ENCODE measurements at places on chromosomes 2 and 18.

DNA sequence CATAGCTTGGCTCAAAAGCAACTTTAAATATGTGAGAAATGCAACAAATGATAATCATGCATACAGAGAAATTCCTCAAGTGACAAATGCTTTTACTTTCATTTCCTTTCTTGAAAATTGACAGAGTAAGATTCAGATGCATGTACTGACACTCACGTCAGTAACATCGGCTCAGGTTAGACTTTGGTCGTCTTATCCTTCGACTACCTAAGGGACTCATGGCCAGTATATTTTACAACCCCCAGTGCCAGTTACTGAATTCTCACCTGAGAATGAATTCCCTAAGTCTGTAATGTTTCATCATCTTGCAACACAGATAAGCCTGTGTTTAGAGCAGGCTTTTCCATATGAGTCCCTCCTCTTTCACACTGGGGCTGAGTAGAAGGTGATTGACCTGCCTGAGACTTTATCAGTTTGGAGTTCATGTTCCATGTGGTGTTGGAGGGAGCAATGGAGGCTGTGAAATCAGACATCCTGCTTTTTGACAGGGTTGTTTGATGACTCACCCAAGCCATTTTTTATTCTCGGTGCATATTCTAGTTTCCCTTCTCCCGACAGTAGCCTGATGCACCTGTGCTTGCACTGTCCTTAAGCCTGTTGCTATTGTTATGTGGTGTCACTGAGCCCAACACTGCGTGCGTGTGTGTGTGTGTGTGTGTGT, 30.5 kb upstream of the ATP8B1 start:
- no peak for DNase-seq

- no peak for DNase-seq
Observed at GRCh38 chr2:204110338-204110741, 173.8 kb downstream of the ICOS start.

GRCh38 chr2:3628241-3628679, 29.7 kb upstream of the ALLC start:
- no peak for DNase-seq

DNA sequence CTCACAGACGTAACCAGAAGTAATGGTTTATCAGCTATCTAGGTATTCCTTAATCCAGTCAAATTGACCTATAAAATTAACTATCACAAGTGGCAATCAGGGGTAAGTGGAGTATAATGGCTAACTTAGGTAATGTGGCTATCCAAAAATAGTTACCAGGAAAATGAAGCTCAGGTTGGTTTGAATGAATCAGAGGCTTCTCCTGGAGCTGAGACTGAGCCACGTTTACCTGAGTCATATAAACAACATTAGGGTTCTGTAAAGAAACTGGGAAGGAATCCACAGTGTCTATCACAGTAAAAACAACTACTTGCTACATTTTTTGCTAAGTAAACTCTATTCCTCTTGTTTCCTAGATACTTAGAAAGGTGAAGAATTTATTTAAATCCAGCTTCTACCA, 236.0 kb upstream of the SPHKAP start:
- DNase-seq, result no peak

- no peak for DNase-seq
Observed at GRCh38 chr18:59952283-59953007, 52.6 kb downstream of the PMAIP1 start.

- DNase-seq, result no peak
Observed at GRCh38 chr2:48755473-48755872, at the start of gene LHCGR. LHCGR (minus strand) TSS chr2:48755724; CDS start chr2:48755671, 53 bp downstream.

GRCh38 chr2:11802782-11803191, 56.4 kb downstream of the LPIN1 start:
- no peak for DNase-seq

DNA sequence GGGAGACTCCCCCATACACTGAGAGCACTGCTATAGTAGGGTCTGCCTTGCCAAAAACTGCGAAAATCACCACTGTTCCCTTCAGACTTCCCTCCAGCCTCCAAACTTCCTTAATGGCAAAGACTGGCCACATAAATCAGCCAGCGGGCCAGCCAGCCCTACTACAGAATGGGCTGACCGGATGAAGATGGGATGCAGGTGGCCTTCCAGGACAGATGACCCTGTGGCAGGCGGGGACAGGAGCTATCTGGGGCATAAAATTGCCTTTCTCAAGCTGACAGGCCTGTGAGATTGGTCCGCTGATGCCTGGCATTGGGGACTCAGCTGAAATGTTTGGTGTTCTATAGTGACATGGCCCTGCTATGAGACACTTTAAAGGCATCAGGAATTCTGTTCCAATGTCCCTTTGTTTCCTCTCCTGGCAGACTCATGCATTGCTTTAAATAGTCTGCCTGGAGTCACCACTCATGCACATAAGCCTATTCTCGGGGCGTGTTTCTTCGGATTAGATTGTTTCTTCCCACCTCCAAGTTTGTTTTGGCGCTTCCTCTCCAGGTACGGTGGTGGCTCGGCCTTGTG, 135.9 kb downstream of the ALPK2 start:
- DNase-seq, result no peak

GRCh38 chr2:25615920-25616319, 57.5 kb downstream of the DTNB start:
- no peak for DNase-seq

GRCh38 chr2:209501579-209501978, 77.7 kb downstream of the MAP2 start:
- DNase-seq, result no peak

GRCh38 chr2:121489284-121489683, 41.4 kb upstream of the RNU4ATAC start:
- no peak for DNase-seq

DNA sequence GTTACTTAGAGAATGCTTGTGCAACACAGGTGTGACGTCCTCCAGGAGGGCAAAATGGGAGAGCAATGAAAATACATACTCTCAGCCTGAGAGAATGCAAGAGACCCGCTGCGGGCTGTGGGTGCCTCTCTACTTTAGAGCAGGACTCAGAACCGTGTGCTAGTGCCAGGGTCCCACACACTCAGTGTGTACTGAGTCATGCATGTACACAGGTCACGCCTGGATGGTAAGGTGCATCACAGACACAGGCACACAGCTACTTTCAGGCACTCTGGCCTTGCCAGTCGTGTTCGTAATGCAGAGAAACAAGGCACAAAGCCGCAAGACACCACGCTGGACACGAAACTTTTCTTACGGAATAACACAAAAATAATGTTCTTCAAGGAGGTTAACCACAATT, 125.3 kb downstream of the ZNF516 start:
- no peak for DNase-seq

DNA sequence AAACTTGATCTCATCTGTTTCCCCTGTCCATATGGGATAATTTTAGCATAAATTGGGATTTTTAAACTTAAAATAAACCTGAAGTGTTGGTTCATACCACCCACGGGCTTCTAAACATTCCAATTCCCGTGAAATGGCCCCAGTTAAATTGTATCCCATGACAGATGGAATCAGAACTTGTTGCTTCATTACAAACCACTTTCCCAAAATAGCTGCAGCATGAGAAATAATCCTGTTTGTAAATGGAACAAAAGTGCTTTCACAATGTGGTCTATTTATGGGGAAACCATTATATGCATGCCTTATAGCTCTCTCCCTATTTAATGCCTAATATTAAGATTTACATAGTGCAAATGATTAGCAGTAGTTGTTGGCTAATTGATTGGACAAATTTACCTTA, 15.9 kb downstream of the SCG2 start:
- DNase-seq, result peak; percentile 49

DNA sequence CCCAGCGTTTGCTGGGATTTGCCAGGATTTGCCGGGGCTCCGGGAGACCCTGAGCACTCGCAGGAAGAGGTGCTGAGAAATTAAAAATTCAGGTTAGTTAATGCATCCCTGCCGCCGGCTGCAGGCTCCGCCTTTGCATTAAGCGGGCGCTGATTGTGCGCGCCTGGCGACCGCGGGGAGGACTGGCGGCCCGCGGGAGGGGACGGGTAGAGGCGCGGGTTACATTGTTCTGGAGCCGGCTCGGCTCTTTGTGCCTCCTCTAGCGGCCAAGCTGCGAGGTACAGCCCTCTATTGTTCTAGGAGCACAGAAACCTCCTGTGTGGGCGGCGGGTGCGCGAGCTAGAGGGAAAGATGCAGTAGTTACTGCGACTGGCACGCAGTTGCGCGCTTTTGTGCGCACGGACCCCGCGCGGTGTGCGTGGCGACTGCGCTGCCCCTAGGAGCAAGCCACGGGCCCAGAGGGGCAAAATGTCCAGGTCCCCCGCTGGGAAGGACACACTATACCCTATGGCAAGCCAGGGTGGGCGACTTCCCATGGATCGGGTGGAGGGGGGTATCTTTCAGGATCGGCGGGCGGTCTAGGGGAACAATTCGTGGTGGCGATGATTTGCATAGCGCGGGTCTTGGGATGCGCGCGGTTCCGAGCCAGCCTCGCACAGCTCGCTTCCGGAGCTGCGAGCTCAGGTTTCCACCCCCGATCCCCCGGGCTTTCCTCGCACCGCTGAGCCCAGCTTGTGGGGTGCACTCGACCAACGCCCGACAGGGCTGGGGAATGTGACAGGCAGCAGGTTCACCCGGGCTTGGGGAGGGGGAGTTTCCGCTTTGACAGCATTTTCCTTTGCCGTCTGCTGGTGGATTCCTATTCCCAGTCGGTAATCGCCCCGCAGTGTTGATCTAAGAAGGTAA, 2.8 kb downstream of the ONECUT2 start:
- DNase-seq, result no peak

DNA sequence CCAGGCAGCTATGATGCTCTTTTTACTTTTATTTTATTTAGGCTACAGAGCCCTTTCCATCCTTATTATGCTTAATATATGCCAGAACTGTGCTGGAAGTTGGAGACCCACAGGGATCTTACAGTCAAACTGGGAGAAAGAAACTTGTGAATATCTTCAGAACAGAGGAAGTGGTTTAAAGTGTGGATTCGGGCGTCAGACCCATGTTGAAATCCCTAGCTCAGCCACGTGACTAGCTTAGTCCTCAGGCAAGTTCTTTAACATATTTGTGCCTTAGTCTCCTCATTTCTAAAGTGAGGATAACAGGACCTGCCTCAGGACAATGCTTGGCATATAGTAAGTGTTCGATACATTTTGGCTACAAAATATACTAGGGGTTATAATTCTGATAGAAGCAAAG, 59.1 kb downstream of the MAP3K20 start:
- no peak for DNase-seq

- DNase-seq, result no peak
Observed at GRCh38 chr2:113089916-113090315, 22.1 kb downstream of the IL1F10 start.

GRCh38 chr2:159266554-159266953, 19.9 kb downstream of the WDSUB1 start:
- DNase-seq, result no peak

- no peak for DNase-seq
Observed at GRCh38 chr2:232415736-232416520, 9.3 kb downstream of the ALPG start.

DNA sequence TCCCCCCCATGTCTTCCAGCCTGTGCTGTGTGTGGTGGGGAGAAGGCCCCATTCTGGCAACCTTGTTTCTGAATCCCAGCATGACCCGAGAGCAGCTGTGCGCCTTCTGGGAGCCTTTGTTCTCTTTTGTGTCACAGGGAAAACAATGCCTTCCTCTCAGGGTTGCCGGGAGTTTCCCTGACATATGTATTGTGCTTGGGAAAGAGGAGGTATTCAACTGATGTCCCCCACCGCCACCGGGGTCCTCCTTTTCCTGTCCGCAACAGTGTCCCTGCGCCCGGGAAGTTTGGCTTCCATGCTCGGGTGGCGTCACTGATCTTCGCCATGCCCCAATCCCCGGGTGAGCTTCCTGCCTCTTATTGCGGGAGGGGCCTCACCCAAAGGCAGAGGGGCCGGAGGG, 77.5 kb upstream of the ASB18 start:
- DNase-seq, result no peak

- no peak for DNase-seq
Observed at GRCh38 chr2:69020496-69021426, 7.8 kb downstream of the ANTXR1 start.

GRCh38 chr2:43276962-43277391, 50.6 kb upstream of the ZFP36L2 start:
- DNase-seq, result no peak

- no peak for DNase-seq
Observed at GRCh38 chr2:84749442-84749841, 131.4 kb downstream of the TRABD2A start.

DNA sequence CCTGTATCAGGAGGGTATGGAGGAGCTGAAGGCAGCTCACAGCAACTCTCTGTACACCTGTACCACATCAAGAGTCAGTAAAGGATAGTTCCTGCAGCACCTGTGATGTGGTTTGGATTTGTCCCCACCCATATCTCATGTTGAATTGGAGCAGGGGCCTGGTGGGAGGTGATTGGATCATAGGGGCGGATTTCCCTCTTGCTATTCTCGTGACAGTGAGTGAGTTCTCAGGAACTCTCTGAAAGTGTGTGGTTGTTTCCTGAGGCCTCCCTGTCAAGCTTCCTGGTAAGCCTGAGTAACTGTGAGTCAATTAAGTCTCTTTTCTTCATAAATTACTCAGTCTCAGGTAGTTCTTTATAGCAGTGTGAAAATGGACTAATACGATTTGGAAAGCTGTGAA, 28.9 kb downstream of the OSBPL1A start:
- no peak for DNase-seq

DNA sequence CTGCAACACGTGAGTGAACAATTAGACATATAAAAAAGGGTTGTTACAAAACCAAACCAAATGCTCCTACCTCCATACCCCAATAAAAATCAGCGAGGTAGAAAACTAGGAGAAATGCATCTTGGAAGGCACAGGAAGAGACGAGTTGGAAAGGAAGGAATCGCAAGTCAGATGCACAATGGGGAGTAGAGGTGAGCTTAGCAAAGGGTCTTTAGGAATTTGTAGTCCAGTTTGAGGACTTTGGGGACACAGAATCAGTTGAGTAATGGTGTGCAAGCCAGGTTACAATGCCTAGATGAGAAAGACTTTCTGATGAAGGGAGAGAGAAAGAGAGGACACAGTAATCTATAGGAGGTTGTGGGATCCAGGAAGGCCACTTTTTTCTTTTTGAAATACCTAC, 35.7 kb downstream of the XRCC5 start:
- no peak for DNase-seq

- DNase-seq, result no peak
Observed at GRCh38 chr2:45965871-45966498, 314.5 kb downstream of the PRKCE start.

DNA sequence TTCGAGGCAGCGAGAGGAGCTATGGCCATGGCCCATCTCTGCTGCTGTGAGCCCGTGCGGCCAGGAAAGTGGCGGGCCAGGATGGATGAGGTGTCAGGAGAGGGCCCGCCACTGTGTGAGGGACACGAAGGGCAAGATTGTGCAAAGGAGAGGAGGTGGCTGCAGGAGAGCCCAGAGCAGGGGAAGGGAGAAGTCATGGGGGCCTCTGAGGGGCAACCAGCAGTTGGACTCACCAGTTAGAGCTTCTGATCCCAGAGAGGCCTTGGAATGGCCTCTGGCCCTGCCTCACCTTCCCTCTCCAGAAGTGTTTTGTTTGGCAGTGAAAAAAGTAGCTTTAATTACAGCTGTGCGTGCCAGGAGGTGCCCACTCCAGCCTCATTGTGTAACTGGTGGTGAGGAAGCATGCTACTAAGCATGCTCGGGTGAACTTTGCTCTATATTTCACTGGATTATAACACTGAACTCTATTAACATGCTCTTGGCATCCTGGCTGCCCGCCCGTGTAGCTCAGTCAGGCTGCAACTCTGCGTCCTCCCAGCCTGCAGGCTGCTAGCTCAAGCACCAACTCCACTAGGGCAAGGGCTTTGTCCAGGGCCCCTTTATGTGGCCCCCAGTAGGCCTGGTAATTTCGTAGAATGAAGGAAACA, 34.2 kb downstream of the IMPA2 start:
- DNase-seq, result peak; percentile 18

All from AG04450 (cell line).